ENCODE measurements at places on chromosomes 16 and 17.

DNA sequence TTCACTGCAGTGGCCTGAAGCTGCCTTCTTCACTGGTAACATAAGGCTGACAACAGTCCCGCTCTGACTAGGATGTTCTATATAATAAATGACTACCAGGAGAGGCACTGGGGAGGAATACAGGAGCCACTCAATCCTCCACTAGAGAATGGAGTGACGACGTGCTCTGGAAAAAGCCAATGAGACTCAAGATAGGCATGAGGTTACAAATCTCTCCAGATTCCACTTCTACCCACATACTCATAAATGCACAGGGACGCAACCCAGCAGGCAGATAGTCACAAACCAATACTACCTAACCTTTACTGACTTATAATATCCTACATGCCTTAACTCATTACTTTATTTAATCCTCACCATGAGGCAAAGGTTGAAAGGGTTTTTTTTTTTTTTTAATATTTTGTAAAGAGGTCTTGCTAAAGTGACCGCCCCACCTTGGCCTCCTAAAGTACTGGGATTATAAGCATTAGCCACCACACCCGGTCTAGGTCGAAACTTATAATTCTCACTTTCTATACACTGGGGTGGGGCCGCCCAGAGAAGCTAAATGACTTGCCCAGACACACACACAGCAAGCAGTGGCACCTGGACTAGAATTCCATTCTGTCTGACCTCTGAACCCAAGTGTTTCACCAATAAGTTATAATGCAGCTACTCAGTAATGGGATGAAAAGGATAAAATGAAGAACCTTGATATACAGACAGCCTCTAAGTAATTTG lies 33.7 kb downstream of the TOM1L2 start:
- no peak for DNase-seq

DNA sequence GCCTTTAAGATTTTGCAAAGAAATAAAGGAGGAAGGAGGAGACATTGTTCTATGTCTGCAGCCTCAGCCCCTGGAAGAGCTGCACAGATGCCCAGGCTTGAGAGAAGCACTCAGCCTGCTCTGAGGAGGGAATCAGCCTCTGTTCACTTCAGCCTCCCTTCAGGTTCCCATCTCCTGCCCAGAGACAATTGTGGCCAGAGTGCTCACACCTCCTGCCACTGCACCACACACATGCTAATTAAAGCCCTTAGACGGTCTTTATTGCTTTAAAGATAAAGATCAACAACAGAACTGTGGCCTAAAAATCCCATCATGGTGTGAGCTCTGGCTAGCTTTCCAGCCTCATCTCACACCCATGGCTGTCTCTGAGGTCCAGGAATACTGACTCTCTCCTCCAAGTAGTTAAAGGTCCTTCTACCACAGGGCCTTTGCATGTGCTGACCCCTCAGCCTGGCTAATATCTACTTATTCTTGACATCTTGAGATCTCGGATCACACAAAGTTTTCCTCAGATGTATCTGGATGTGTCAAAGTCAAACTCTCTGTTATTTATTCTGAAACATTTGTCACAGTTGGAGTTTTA lies 33.8 kb downstream of the CHD9NB start:
- no peak for DNase-seq

GRCh38 chr16:29307598-29308507 lies 98.7 kb downstream of the NPIPB11 start:
- no peak for DNase-seq

DNA sequence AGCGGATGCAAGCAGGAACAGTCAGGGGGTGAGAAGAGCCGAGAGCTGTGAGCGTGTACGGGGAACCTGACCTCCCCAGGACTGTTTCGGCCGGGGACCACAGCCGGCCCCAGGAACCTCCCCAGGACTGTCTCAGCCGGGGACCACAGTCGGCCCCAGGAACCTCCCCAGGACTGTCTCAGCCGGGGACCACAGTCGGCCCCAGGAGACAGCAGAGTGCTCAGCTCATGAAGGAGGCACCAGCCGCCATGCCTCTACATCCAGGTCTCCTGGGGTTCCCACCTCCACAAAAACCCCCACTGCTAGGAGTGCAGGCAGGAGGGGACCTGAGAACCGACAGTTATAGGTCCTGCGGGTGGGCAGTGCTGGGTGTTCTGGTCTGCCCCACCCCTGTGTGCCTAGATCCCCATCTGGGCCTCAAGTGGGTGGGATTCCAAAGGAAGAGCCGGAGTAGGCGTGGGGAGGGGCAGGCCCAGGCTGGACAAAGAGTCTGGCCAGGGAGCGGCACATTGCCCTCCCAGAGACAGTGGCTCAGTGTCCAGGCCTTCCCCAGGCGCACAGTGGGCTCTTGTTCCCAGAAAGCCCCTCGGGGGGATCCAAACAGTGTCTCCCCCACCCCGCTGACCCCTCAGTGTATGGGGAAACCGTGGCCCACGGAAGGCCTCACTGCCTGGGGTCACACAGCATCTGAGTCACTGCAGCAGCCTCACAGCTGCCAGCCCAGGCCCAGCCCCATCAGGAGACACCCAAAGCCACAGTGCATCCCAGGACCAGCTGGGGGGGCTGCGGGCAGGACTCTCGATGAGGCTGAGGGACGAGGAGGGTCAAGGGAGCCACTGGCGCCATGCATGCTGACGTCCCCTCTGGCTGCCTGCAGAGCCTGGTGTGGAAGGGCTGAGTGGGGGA lies 4.3 kb downstream of the RHBDF1 start:
- no peak for DNase-seq

- no peak for DNase-seq
Observed at GRCh38 chr17:14437176-14437575, 136.3 kb downstream of the HS3ST3B1 start.

DNA sequence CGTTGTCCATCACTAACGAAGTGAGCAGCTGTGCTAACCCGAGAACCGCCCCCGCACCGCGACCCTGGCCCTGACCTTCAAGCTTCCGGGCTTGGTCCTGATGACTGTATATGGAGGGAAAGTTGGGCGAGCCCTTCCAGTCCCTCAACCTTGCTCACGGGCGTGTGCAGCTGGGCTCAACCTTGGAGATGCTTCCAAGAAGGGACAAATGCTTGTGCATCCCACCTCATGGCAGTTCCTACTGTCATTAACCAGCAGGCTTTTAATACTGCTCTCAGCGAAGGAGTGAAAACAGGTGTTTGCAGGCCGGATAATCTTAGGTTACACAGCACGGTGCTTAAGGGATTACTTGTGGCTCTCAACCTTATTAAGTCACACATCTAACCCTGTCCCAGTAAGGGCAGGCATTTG lies 33.5 kb downstream of the SRL start:
- DNase-seq, result no peak

GRCh38 chr16:58999762-59000161 lies 265.6 kb upstream of the GOT2 start:
- no peak for DNase-seq

DNA sequence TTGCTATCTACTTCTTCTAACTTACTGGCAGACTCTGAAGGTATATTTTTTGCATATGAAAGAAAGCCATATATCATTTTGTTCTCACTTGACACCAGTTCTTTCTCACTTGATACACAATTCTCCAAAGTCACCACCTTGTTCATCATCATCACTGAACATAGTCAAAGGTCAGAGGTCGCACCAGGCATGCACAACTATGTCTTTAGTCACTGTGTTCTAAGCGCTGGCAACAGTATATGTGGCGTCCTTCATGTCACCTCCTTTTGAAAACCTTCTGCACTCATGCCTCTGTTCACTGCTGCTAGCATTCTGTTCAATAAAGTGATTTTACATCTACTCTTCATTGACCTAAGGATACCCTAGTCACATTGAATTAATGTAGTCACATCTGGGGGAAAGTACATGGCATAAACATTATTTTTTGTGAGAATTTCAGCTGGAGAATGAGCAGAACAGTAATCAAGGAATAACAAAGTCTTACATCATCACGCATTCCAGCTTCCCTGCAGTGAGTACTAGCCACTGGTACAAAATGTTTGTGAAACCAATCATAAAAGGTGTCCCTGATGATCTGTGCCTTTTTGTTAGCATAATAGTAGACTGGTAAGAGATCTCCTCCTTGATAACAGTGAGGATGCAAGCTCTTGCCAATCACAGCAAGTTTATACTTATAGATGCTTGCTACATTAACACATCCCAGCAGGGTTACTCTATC lies 20.5 kb upstream of the TBX4 start:
- DNase-seq, result peak; percentile 97

- no peak for DNase-seq
Observed at GRCh38 chr16:67053767-67054334, 24.9 kb downstream of the CBFB start.

DNA sequence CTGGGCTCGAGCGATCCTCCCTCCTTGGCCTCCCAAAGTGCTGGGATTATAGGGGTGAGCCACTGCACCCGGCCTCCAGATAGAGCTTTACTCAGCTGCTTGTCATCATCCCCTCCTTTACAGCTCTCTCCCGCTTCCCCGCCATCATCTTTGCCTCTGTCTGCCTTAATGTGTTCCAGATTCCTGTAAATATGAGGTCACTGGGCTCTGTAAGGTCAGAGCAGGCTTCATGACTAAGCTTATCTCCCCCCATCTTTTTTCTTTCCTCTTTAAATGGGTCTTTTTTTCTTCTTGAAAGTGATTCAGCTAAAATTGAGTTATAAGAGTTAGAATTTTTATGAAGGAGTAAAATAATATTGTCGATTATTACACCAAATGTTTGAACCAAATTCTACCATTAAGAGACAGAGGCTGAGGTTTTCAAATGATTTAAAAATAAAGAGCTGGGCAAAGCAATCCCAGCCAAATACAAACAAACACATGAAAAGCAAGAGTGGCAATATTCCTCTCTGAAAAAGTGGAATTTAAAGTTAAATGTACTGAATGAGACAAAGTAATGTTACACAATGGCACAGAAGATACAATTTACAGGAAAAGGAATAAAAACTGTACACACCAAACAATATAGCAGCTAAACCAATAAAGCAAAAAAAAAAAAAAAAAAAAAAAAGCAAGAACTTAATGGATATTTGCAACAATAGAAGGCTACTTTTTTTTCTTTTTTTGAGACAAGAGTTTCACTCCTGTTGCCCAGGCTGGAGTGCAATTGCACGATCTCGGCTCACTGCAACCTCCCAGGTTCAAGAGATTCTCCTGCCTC lies 62.1 kb downstream of the CRISPLD2 start:
- no peak for DNase-seq

DNA sequence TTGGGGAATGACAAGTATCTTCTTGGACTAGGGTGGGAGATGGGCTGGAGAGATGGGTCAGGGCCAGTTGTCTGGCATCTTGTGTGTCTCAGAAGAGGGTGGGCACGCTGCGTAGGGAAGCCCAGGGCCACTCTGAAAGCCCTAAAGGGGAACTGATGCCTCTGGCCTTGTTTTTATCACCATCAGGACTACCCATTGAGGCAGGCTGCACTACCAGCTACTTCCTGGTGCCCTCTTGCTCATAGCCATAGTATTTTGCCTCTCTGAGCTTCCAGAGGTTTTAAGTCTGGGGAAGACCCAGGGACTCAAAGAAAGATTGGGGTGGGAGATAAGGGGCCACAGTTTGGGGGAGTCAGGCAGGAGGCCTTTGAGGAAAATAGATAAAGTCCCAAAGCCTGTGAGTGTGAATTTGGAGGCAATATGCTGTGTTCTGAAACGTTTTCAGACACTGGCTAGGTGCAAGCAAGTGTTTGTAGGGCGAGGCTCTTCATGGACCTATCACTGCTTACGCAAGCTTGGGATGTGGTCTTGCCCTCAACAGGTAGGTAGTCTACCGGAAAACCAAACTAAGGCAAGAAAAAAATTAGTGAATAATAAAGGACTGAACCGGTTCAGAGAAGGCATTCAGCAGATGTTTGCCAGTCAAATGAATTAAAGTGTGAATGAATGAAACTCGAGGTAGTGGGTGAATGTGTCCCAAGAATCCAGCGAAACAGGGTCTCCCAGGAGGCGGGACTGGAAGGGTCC lies 688 bp upstream of the ITGB3 start:
- DNase-seq, result no peak

Measured in LNCaP clone FGC (cell line).